ENCODE measurements at places on chromosomes 3 and 15. TPM values are rescaled to one million over a fixed set of nuclear protein-coding genes. Genes with fewer than 3 reads are reported as not detected.

DNA sequence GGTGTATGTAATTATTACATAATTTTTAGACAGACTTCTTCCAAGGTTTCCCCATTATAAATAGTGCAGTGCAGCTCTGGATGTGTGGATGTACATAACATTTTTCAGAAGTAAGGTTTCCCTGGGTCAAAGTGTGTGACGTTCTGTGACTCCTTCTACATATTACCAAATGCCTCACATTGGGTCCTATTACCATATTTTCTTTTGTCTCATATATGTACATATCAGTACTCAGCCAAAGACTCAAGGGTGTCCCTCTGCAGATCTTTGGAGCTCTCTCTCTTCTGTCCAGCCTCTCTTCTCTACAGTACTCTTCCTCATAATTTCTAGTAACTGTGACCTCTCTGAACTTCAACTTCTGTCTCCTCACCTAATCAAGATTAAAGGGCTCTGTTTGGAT is 31.3 kb upstream of the PEX5L start:
- DNase-seq: no peak

DNA sequence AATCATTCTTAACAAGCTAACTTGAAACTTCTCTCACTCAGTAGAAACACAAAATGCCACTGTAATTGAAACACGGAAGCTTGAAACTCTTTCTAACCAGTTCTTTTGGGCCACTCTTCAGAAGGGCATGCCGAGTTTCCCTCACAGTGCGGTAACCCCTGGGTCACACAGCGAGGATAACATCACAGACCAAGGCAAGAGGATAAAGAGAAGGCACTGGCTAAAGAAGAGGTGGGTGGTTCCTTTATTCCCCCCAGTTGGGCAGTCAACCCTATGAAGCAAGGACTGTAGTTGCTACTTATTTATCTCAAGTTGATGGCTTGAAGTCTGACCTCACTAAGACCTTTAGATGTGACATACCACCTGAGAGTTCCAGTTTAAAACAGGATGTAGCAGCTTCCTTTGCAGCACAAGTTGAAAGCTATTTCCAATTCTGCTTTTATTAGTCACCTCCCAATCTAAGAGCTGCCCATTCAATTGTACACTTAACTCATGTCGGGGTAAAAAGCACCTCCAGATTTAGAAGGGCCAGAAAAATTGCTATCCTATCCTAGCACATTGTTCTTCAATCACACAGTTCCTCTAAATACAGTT is 272.4 kb downstream of the TIGIT start:
- DNase-seq: no peak

DNA sequence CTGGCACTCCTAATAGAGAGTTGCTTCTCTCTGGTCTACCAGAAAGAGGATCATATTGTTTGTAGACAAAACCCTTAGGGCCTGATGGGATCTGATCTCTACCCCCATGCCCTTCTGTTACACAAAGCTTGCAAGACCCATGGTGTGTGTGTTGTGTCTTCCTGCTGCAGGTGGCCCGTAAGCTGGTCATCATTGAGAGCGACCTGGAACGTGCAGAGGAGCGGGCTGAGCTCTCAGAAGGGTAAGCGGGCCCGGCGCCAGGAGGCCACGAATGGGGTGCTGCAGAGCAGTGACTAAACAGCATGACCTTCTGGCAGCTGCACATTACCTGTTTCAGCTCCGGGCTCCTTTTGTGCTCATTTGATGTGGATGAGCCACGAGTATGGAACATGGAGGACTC is 18.2 kb downstream of the TPM1 start:
- no peak for DNase-seq

ROPN1 gene
- total RNA-seq: 0.79 TPM

BOC gene
- total RNA-seq: 17.3 TPM

SPATA12 gene
- total RNA-seq: not detected
